ENCODE measurements at places on chromosomes 13 and 19. TPM values are rescaled to one million over a fixed set of nuclear protein-coding genes. Genes with fewer than 3 reads are reported as not detected.

Gene NAPSA
- polyA plus RNA-seq, result 1.4 TPM

Gene IGFL2
- 1.1 TPM for polyA plus RNA-seq

Gene SIGLEC5
- polyA plus RNA-seq, result not detected

Gene RDH8
- not detected for polyA plus RNA-seq

Gene PLK5
- not detected for polyA plus RNA-seq

Gene CYP4F8
- polyA plus RNA-seq, result not detected

Gene ZNF582
- polyA plus RNA-seq, result 3.8 TPM

Gene RFPL4A
- not detected for polyA plus RNA-seq

Gene ERCC2
- polyA plus RNA-seq, result 7.3 TPM

Gene PSG5
- not detected for polyA plus RNA-seq

Gene LILRA6
- 0.72 TPM for polyA plus RNA-seq

Gene HIF3A
- 25.0 TPM for polyA plus RNA-seq

Gene C5AR2
- polyA plus RNA-seq, result 0.44 TPM

Gene CLEC17A
- polyA plus RNA-seq, result 0.15 TPM

Gene KLK8
- 0.97 TPM for polyA plus RNA-seq

Gene FGF21
- not detected for polyA plus RNA-seq

Gene ZNF415
- 5.3 TPM for polyA plus RNA-seq

Gene CCL25
- 0.07 TPM for polyA plus RNA-seq

Gene ZFR2
- not detected for polyA plus RNA-seq

Gene SPIB
- 0.46 TPM for polyA plus RNA-seq

Gene SUPT20H
- polyA plus RNA-seq, result 20.9 TPM

Gene IGFL1
- polyA plus RNA-seq, result not detected

Gene SPACA4
- polyA plus RNA-seq, result not detected

Gene RCBTB1
- 9.1 TPM for polyA plus RNA-seq

Gene GSK3A
- 37.3 TPM for polyA plus RNA-seq

Gene ODAD3
- 0.15 TPM for polyA plus RNA-seq

Gene RFX1
- 4.4 TPM for polyA plus RNA-seq

Gene RASGRP4
- 0.48 TPM for polyA plus RNA-seq

Gene AMER2
- polyA plus RNA-seq, result 0.01 TPM

Gene C5AR1
- polyA plus RNA-seq, result 50.5 TPM

Gene PRR19
- 0.26 TPM for polyA plus RNA-seq

Gene ATP1A3
- 0.34 TPM for polyA plus RNA-seq

Gene OR10H1
- polyA plus RNA-seq, result not detected

Gene SIGLEC7
- polyA plus RNA-seq, result 2.3 TPM

Gene SEMA6B
- polyA plus RNA-seq, result 18.6 TPM

Gene WBP4
- polyA plus RNA-seq, result 10.8 TPM

Gene POU2F2
- 1.2 TPM for polyA plus RNA-seq

Gene ADGRE1
- 0.11 TPM for polyA plus RNA-seq

Gene KLK3
- polyA plus RNA-seq, result 0.05 TPM

Gene SHISA7
- not detected for polyA plus RNA-seq

Gene SIGLEC10
- 3.5 TPM for polyA plus RNA-seq

Gene MBD3L3
- not detected for polyA plus RNA-seq

Gene ARHGEF7
- 14.0 TPM for polyA plus RNA-seq

Gene CABP5
- not detected for polyA plus RNA-seq

Gene CCDC70
- not detected for polyA plus RNA-seq

Gene ZNF530
- 1.0 TPM for polyA plus RNA-seq

Gene ZNF850
- 0.45 TPM for polyA plus RNA-seq

Gene CYP2A6
- not detected for polyA plus RNA-seq

Gene SULT2A1
- polyA plus RNA-seq, result 1.4 TPM

Gene VSTM2B
- not detected for polyA plus RNA-seq

Measured in adipose tissue (tissue), 3 donors.